ENCODE measurements at places on chromosomes 4 and X.

- no peak for DNase-seq
Measured at GRCh38 chrX:103488332-103488731, 31.0 kb downstream of the RAB40A start.

GRCh38 chr4:75777589-75777988, 53.2 kb downstream of the USO1 start:
- DNase-seq: no peak

GRCh38 chrX:17595456-17596035, 141.7 kb upstream of the SCML1 start:
- no peak for DNase-seq

GRCh38 chr4:142336251-142336934, 509.7 kb downstream of the INPP4B start:
- DNase-seq: no peak

DNA sequence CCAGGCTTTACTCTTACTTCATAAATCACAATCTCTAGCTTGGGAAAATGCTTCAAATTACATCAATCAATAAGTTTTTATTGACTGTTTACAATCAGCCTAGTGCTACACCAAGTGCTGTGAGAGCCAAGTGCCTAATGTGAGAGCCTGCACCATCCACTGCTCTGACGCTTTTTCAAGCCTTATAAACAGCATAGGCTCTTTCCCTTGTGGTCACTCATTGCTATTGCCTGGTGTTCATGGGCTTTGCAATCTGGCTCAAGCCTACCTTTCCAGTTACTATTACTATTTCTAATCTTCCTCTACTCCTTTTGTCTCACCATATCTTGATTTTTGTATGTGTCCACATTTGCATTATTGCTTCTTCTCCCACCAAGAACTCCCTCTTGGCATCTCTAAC, 77.0 kb downstream of the REELD1 start:
- DNase-seq: no peak

GRCh38 chr4:150078579-150079080, 385 bp downstream of the DCLK2 start:
- DNase-seq: no peak

- DNase-seq: no peak
Measured at GRCh38 chrX:150365990-150366911, 3.1 kb downstream of the MAMLD1 start.

DNA sequence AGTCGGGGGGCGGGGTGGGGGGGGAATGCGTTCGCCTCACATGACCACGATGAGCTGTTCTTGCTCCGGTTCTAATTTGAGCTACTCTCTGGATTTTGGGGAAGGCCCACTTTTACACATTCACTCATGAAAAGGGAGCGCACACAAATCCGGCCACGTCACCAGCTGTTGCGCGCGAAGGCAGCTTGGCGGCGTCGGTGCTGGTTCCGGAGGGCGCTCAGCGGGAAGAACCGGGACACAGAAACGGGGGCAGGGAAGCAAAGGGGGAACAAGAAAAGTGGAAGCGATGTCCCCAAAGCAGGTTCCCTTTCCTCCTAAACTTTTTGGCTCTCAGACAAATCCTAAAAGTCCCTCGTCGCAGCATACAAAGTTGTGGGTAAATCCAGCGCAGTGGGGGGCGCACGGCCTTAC, 605 bp downstream of the ANXA5 start:
- DNase-seq: no peak

GRCh38 chrX:106707771-106708454, 18.6 kb upstream of the RNF128 start:
- no peak for DNase-seq

GRCh38 chrX:11196476-11196875, 85.3 kb downstream of the HCCS start:
- DNase-seq: no peak

- no peak for DNase-seq
Measured at GRCh38 chrX:155048977-155049619, 21.8 kb downstream of the CMC4 start.

DNA sequence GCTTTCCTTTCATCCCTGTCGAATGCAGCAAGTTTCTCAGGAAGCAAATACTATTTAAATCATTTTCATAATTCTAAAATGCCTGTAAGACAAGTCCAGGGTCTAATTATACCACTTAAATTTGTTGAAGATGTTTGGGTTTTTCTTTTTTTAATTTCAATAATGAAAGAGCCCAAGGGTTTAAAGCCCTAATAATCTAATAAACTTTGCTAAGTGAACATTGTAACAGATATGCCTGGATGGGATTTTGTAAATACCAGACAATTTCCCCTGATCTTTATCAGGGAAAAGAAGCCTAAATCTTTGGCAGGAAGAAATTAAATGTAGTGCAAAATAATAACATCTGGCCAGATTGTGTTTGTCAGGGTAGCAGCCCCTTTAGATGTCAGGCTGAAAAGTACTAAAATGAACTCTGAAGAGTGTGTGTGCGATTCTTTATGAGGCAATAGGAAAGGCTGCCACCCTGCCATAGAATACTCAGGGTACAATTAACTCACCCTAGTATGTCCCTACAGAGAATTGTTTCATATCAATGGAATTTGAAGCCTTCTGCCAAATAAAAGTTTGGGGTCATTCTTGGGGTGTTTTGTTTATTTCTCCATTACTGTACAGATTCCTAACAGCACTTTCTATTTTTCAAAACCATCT, 45.6 kb downstream of the GPC3 start:
- DNase-seq: no peak

- no peak for DNase-seq
Measured at GRCh38 chrX:154348646-154349358, 25.6 kb downstream of the FLNA start.

Data from cortex of kidney (tissue), 1 donor.